ENCODE measurements at places on chromosomes 11 and 22. TPM values are rescaled to one million over a fixed set of nuclear protein-coding genes. Genes with fewer than 3 reads are reported as not detected.

Gene ZNF214
- total RNA-seq, result 1.0 TPM

Gene UBQLN3
- 0.38 TPM for total RNA-seq

Gene TSSK2
- not detected for total RNA-seq

Gene TRIM48
- not detected for total RNA-seq

Gene ALG9
- 21.8 TPM for total RNA-seq

Gene ASRGL1
- 13.3 TPM for total RNA-seq

Gene CELSR1
- total RNA-seq, result 2.8 TPM

Gene ANO5
- 3.5 TPM for total RNA-seq

Gene SSTR3
- total RNA-seq, result not detected

Gene MAPK8IP1
- 8.5 TPM for total RNA-seq

Gene RFPL2
- total RNA-seq, result not detected

Gene GNAZ
- 34.3 TPM for total RNA-seq

Gene OOSP3
- total RNA-seq, result not detected

Gene TRIM29
- total RNA-seq, result 8.5 TPM

Gene STX5
- total RNA-seq, result 32.8 TPM

Gene B4GALNT4
- total RNA-seq, result 1.8 TPM

Gene KCNC1
- not detected for total RNA-seq

Gene LMNTD2
- 0.43 TPM for total RNA-seq

Gene BBS1
- total RNA-seq, result 23.4 TPM

Gene MS4A4E
- 1.3 TPM for total RNA-seq

Gene NUDT22
- total RNA-seq, result 35.8 TPM

Gene PPP6R3
- total RNA-seq, result 92.9 TPM

Gene ESAM
- total RNA-seq, result 71.5 TPM

Gene POU2AF3
- 2.0 TPM for total RNA-seq

Gene MMP27
- total RNA-seq, result 0.32 TPM

Gene EIF3F
- 139 TPM for total RNA-seq

Gene CECR2
- 0.56 TPM for total RNA-seq

Gene FAM227A
- total RNA-seq, result 0.83 TPM

Gene FGF19
- total RNA-seq, result not detected

Gene NXPE2
- total RNA-seq, result 0.57 TPM

Gene SLC22A6
- total RNA-seq, result not detected

Gene PATE4
- total RNA-seq, result not detected

Gene HORMAD2
- total RNA-seq, result not detected

Gene SLN
- total RNA-seq, result 159 TPM

Gene AGBL2
- 0.48 TPM for total RNA-seq

Gene OLFML1
- total RNA-seq, result 13.2 TPM

Gene MRGPRG
- total RNA-seq, result not detected

Gene CCDC89
- total RNA-seq, result 2.5 TPM

Gene GDPD4
- total RNA-seq, result not detected

Gene GLYAT
- not detected for total RNA-seq

Gene DEPDC5
- 25.4 TPM for total RNA-seq

Gene EPS8L2
- 23.8 TPM for total RNA-seq

All from posterior vena cava (tissue), 2 donors.